ENCODE measurements at places on chromosomes 3 and 15. TPM values are rescaled to one million over a fixed set of nuclear protein-coding genes. Genes with fewer than 3 reads are reported as not detected.

- H3K27me3 ChIP-seq: no peaks in the 10 kb centered on the region
- no peak overlapping the region for H3K4me3 ChIP-seq
- no peak for DNase-seq
- no peaks in the 10 kb centered on the region for H3K4me1 ChIP-seq
Measured at GRCh38 chr15:100824211-100824610, 55.4 kb upstream of the ALDH1A3 start.

GRCh38 chr15:39869858-39870515, 50.1 kb downstream of the GPR176 start:
- H3K36me3 ChIP-seq: no peaks in the 10 kb centered on the region
- H3K27ac ChIP-seq: no peak overlapping the region
- no peak overlapping the region for H3K4me3 ChIP-seq
- no peaks in the 10 kb centered on the region for H3K4me1 ChIP-seq

- H3K36me3 ChIP-seq: no peaks in the 10 kb centered on the region
- no peak overlapping the region for H3K4me3 ChIP-seq
- H3K27me3 ChIP-seq: no peaks in the 10 kb centered on the region
- no peak for DNase-seq
- H3K4me1 ChIP-seq: no peaks in the 10 kb centered on the region
Measured at GRCh38 chr3:149917124-149917667, 53.5 kb downstream of the PFN2 start.

GRCh38 chr3:134037168-134037567, 7.4 kb upstream of the SLCO2A1 start:
- peaks cover 3% of the 10 kb centered on the region for H3K4me1 ChIP-seq
- no peaks in the 10 kb centered on the region for H3K36me3 ChIP-seq
- H3K27me3 ChIP-seq: no peaks in the 10 kb centered on the region
- no peak for DNase-seq
- no peak overlapping the region for H3K27ac ChIP-seq

Gene CADM2
- total RNA-seq: 0.25 TPM

Gene SERPINI2
- not detected for total RNA-seq
